Left ventricle myocardium inferior (tissue), 1 donor: ENCODE measurements at places on chromosomes 5 and 9. TPM values are rescaled to one million over a fixed set of nuclear protein-coding genes. Genes with fewer than 3 reads are reported as not detected.

Gene GLRA1
- total RNA-seq: not detected

- H3K27ac ChIP-seq: peak overlapping the region; percentile 99
- no peaks in the 10 kb centered on the region for H3K27me3 ChIP-seq
- peak overlapping the region; percentile 87 for H3K4me3 ChIP-seq
- H3K36me3 ChIP-seq: no peaks in the 10 kb centered on the region
- H3K4me1 ChIP-seq: peaks cover 65% of the 10 kb centered on the region
- DNase-seq: peak; percentile 45
These were observed 1.2 kb downstream of the TENT4A start for GRCh38 chr5:6714226-6715041.

DNA sequence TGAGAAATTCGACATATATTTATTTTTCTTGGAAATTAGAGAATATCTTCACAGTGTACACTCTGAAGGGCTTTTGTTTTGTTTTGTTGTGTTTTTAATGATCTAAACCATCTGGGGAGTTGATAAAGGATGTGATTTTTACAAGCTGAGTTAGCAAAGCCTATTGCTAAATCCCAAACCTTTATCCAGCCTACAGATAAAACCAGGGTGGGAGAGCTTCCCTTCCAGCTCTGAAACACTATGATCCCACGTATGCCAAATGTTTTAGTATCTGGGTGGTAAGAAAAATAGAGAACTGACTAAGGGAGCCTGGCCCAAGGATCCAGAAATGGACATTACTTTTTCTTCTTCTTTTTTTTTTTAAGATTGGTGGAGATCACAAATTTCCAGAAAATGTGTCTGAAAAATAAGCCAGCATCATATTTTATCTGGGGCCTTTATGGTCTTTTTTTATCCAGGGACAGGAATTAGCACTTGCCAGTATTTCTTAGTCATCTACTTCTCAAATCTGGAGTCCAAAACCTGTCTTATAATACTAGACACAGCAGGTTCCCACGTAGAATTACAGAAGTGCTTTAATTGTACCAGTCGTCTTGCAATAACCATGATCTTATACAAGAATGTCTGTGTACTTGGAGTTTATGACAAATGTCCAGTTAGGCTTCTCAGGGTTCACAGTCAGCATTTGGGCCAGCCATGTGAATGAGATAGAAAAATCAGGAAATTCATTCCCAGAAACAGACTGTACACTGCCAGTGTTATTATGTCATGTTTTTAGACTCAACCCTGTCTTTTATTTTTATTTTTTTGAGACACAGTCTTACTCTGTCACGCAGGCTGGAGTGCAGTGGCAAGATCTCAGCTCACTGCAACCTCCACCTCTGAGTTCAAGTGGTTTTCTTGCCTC lies 290.8 kb upstream of the MPDZ start:
- H3K36me3 ChIP-seq: no peaks in the 10 kb centered on the region
- peak overlapping the region; percentile 92 for H3K27ac ChIP-seq
- no peaks in the 10 kb centered on the region for H3K27me3 ChIP-seq
- DNase-seq: no peak
- H3K4me1 ChIP-seq: peaks cover 51% of the 10 kb centered on the region

DNA sequence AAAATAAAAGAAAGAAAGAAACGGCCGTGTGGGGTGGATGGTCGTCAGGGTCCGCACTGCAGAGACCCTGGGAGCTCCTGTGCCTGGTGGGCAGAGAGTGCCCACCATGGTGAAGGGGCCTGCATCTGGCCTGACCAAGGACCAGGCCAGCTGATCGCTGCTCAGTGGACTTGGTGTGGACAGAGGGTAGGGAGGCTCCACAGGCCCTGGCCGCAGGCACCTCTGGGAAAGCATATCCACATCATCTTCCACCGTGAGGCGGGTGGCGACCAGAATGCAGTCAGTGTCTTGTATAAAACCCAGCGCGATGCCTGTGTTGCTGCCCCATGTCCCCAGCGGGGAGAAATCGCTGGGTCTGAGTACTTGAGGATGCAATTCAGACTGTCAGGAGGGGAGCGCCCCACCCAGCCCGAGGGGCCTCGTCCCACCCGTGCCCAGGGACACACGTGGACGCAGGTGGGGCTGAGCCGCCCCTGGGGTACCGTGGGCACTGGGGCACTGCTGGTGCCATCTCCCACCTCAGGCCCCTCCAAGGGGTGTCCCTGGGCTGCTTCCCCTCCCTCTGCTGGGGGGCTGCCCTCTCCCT lies 27.8 kb upstream of the SLC6A19 start:
- no peak for DNase-seq
- peaks cover 4% of the 10 kb centered on the region for H3K27me3 ChIP-seq
- H3K4me3 ChIP-seq: no peak overlapping the region
- no peaks in the 10 kb centered on the region for H3K36me3 ChIP-seq
- H3K27ac ChIP-seq: no peak overlapping the region
- H3K4me1 ChIP-seq: peaks cover 5% of the 10 kb centered on the region

DNA sequence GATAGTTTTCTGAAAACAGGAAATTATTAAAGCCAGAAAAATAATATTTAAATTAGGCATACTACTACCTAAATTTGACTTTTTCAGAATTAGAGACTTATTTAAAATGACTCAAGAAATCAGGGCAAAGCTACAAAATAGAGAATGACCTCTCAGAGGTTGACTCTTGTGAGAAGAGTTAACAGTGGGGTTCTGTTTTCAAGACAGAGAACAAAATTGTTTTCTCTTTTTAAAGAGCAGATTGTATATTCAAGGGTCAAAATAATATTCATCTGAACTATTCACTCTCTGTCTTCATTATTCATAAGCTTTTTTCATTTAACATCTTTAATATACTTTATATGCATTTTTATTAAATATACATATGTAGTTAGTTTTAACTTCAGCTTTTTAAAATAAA lies 21.9 kb upstream of the AUH start:
- H3K27me3 ChIP-seq: no peaks in the 10 kb centered on the region
- peaks cover 3% of the 10 kb centered on the region for H3K4me1 ChIP-seq
- H3K4me3 ChIP-seq: no peak overlapping the region

DNA sequence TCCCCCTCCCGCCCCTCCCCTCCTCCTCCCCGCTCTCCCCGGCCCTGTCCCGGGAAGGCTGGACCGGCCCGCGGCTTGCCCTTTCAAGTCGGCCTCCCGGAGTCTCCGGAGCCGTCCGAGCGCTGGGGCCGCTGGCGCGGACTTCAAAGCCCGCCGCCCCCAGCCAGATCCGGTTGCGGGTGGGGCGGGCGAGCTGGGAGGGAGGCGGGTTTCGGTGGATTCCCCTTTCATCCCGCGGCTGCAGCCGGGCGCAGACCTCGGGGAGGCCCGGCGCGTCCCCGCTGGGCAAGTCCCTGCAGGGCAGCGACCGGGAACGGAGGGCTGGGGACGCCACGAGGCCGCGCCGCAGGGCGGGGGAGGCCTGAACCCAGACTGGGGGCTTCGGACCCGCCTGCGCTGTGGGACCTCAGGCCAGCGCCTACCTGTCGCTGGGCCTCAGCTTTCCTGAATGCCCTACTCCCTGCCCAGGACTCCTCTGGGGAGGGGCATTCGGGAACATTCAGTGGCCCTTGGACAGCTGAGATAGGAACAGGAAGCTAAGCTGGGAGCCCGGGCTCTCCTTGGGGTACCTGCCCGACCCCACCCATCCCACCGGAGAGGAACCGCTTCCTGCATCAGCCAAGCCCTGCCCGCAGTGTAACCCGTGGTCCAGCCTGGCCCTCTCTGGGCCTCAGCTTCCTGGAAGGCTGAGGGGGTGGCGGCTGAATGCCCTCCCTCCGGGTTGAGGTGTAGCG lies 23.4 kb downstream of the C9orf50 start:
- H3K27ac ChIP-seq: peak overlapping the region; percentile 90
- H3K36me3 ChIP-seq: no peaks in the 10 kb centered on the region
- H3K27me3 ChIP-seq: peaks cover 29% of the 10 kb centered on the region
- peak; percentile 72 for DNase-seq
